ENCODE measurements at places on chromosomes 2 and 18. TPM values are rescaled to one million over a fixed set of nuclear protein-coding genes. Genes with fewer than 3 reads are reported as not detected.

TRABD2A gene
- 0.27 TPM for polyA plus RNA-seq

SPR gene
- 38.8 TPM for polyA plus RNA-seq

FLACC1 gene
- 0.38 TPM for polyA plus RNA-seq

MYO3B gene
- 0.38 TPM for polyA plus RNA-seq

VPS4B gene
- polyA plus RNA-seq = 4.8 TPM

CPLX4 gene
- polyA plus RNA-seq = not detected

ZNF396 gene
- polyA plus RNA-seq = 2.7 TPM

TCF23 gene
- not detected for polyA plus RNA-seq

NT5DC4 gene
- polyA plus RNA-seq = not detected

TTC31 gene
- polyA plus RNA-seq = 18.1 TPM

RFTN2 gene
- 0.77 TPM for polyA plus RNA-seq

MROH2A gene
- not detected for polyA plus RNA-seq

ETAA1 gene
- polyA plus RNA-seq = 7.8 TPM

METTL4 gene
- polyA plus RNA-seq = 2.8 TPM

MRPL53 gene
- 54.6 TPM for polyA plus RNA-seq

CD8B gene
- 0.77 TPM for polyA plus RNA-seq

PLEKHH2 gene
- 2.7 TPM for polyA plus RNA-seq

CMPK2 gene
- 1.7 TPM for polyA plus RNA-seq

SERPINB4 gene
- not detected for polyA plus RNA-seq

SOWAHC gene
- polyA plus RNA-seq = 3.2 TPM

PNPT1 gene
- polyA plus RNA-seq = 5.5 TPM

ATP9B gene
- polyA plus RNA-seq = 10.2 TPM

SKA1 gene
- polyA plus RNA-seq = 0.15 TPM

MAP3K19 gene
- polyA plus RNA-seq = not detected

TRIM43 gene
- polyA plus RNA-seq = not detected
